ENCODE measurements at places on chromosomes 13 and 19. TPM values are rescaled to one million over a fixed set of nuclear protein-coding genes. Genes with fewer than 3 reads are reported as not detected.

Gene ZNF471
- 0.03 TPM for total RNA-seq

Gene ZNF121
- 4.1 TPM for total RNA-seq

Gene FLT3LG
- 1.4 TPM for total RNA-seq

Gene C2CD4C
- total RNA-seq, result 0.44 TPM

Gene CYP4F2
- 0.14 TPM for total RNA-seq

Gene CEACAM3
- not detected for total RNA-seq

Gene CBLC
- total RNA-seq, result not detected

Gene ZNF8
- 0.94 TPM for total RNA-seq

Gene LILRB4
- total RNA-seq, result not detected

Gene CEACAM7
- 0.17 TPM for total RNA-seq

Gene PTPRH
- total RNA-seq, result 5.0 TPM

Gene TARM1
- total RNA-seq, result not detected

Gene APOC1
- total RNA-seq, result 124 TPM

Gene ZNF737
- total RNA-seq, result 0.08 TPM

Gene ATP4A
- total RNA-seq, result not detected

Gene SBK3
- total RNA-seq, result 1.6 TPM

Gene FAM124A
- 2.3 TPM for total RNA-seq

Gene TLE6
- total RNA-seq, result 5.8 TPM

Gene SCGB2B2
- 0.19 TPM for total RNA-seq

Gene METTL21C
- not detected for total RNA-seq

Gene RFPL4A
- total RNA-seq, result 0.53 TPM

Gene MAP2K7
- 14.6 TPM for total RNA-seq

Gene MEIS3
- total RNA-seq, result 41.8 TPM

Gene OPA3
- total RNA-seq, result 16.1 TPM

Gene NKPD1
- 0.26 TPM for total RNA-seq

Gene SIGLECL1
- total RNA-seq, result not detected

Gene FFAR3
- total RNA-seq, result 0.21 TPM

Gene ZNF813
- total RNA-seq, result 0.64 TPM

Gene NLRP5
- 0.03 TPM for total RNA-seq

Gene FXYD1
- not detected for total RNA-seq

Gene ZNF208
- not detected for total RNA-seq

Gene HIPK4
- 0.18 TPM for total RNA-seq

Gene CATSPERD
- total RNA-seq, result not detected

Gene MIR17HG
- total RNA-seq, result 1.7 TPM

Gene TNFSF11
- not detected for total RNA-seq

Gene CLC
- not detected for total RNA-seq

Gene CLEC11A
- total RNA-seq, result 9.6 TPM

Gene CFD
- total RNA-seq, result 22.1 TPM

Gene CRX
- total RNA-seq, result not detected

Gene TEX26
- total RNA-seq, result not detected

Gene CEACAM20
- total RNA-seq, result not detected

Gene SLC6A16
- 0.81 TPM for total RNA-seq

Gene PSG1
- 0.30 TPM for total RNA-seq

Gene ACP7
- total RNA-seq, result 0.06 TPM

Gene ZNF792
- 1.3 TPM for total RNA-seq

Gene YIPF2
- total RNA-seq, result 19.3 TPM

Gene LTBP4
- total RNA-seq, result 50.4 TPM

Measured in A549 treated with GW870086 at 1 μM for 4 hours (cell line).